ENCODE measurements at places on chromosomes 16 and 17.

DNA sequence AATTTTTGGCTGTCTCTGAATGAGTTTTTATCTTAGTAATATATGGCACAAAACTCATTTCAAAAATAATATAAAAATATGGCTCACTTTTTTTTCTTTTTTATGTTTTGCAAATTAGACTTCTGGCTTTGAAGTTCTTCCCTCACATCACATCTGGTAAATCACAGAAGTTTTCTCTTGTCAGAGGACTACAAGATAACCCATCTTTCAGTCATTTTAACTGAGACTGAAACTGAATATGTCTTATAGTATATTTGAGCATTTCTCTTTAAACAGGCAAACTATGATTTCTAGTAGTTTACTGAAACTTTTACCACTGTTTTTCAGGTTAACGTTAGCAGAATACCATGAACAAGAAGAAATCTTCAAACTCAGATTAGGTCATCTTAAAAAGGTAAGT, 51.1 kb upstream of the MRC2 start:
- DNase-seq = no peak

DNA sequence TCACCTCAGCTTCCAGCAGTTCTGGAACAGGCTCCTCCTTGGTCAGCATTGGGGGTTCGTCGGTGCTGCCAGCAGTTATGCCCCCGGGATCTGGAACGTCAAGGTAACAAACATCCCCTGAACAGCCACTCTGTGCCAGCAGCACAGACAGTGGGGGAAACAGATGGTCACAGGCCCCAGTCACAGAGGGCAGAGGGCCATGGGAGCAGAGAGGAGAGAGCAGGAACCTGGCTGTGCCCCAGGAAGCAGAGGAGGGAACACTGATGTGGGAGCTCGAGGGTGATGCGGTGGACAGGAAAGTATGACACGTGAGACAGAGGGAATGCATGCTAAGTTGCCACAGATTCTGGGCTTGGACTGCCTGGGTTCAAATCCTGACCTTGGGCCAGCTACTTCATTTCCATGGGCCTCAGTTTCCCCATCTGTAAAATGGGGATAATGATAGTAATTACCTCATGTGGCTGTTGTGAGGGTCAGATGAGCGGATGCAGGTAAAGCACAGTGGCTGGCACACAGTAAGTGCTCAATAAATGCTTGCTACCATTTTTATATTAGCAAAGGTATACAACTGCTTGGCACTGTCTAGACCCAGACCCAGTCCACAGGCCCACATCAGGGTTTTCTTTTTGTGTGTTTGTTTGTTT, 4.9 kb downstream of the BCL7C start:
- no peak for DNase-seq

DNA sequence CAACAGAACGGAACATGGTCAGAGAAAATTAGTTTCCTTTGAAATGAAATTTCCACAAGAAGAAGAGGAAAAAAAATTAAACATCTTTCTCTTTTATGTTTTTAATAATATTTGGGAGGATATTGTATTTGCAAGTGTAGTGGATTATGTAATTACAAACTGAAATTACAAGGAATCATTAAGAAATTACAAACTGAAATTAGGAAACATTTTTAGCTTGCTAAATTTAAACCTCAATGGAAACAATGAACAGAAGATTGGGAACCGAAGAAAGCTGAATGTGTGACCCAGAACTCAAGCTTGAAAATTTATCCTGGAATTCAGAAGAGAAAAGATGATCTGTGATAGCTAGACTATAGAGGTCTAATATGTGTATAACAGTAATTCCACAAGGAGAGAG, 4.4 kb upstream of the PIK3R5 start:
- peak; percentile 80 for DNase-seq

GRCh38 chr17:29682054-29682453, 59.3 kb upstream of the CORO6 start:
- peak; percentile 86 for DNase-seq

- DNase-seq = no peak
Measured at GRCh38 chr17:17809531-17810083, 27.2 kb downstream of the SREBF1 start.

GRCh38 chr17:13292291-13292690, 274.5 kb upstream of the ELAC2 start:
- DNase-seq = no peak

GRCh38 chr17:71976011-71976649, 144.7 kb upstream of the SOX9 start:
- no peak for DNase-seq

GRCh38 chr17:75077496-75078283, 10.1 kb upstream of the SLC16A5 start:
- peak; percentile 60 for DNase-seq

DNA sequence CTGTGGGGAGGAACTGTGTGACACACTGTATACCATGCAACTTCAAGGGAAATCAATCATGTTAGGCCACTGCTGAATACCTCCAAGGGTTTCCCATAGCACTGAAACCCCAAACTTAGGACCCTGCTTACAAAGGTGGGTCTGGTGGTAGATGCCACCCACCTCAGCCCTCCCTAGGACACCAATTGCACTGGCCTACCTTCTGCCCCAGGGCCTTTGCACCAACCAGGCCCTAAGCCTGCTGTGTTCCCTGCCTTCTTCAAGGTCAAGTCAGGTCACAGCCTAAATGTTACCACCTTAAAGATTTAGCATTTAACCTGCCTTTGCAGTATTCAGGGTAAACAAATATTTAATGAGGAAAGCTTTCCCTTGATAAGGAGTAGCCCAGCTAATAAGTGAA, 185.8 kb downstream of the ZFHX3 start:
- DNase-seq = no peak

DNA sequence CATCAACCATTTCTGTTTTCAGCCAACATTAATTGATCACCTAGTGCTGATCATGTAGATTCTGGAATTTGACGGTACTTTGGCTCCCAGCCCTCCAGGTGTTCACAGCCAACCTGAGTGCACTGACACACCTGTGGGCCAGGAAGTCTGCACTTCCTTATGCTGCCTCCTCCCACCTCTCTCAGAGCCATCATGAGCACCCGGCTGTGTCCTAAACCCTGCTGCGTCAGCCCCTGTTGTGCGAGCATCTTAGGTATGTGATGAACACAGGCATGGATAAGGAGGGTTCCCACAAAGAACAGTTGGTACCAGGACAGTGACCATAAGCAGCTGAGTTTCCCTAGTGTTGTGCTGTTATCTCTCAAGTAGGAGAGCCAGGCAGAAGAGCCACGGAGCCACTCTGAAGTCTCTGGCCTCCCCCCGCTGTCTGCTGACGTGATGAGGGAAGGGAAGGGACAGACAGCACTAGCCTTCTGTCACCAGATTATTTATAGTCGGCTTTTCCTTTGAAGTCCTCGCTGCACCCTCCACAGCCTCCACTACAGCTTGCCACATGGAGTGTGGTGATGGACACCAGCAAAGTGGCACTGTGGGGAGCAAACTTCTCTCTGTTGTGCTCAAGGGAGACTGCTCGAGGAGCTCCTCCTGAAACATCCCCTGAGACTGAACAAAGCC, 162.8 kb upstream of the ANKFN1 start:
- DNase-seq = no peak

DNA sequence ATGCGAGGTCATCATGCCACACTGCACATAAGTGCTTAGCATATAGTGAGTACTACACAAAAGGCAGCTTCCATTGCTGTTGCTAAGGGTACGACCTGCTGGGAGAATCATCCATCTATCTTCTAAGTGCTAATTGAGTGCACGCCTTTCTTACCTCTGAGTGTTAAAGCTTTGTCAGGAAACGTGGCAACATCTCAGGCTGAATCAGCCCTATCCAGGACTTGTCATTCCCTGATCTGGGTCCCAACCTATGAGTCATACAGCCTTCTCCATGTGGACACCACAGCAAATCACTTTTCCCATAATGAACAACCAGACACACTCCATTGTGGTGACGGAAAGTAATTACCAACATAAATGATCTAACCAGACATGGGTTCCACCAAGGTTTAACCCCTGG, 201.1 kb upstream of the MAF start:
- DNase-seq = no peak

- peak; percentile 47 for DNase-seq
Measured at GRCh38 chr16:24986512-24987303, 28.5 kb downstream of the ARHGAP17 start.

DNA sequence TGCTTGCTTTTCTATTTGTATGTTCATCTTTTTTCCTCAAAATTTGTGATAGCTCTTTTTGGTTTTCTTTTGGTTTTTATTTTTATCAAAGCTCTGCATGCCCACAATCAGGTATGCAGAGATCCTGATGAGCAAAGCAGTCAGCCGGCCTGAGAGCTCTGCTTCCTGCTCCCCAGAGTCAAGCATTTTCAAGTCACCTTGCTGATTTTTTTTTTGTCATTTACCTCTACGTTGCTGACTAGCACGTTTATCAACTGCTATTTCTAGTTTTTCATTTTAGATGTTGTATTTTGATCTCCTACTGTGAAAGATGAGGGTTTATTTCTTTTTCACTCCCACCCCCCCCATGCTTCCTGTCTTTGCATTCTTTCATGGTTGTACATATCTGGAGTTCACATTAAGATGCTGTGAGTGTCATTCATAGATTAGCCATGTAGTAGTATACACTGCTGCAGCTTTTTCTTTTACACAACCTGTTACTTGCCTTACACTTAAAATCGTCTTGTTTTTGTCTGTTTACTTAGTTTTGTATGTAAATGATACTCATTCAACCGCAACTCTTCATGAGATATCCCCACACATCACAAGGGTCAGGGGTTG, 196.2 kb downstream of the LGALS9B start:
- DNase-seq = no peak

DNA sequence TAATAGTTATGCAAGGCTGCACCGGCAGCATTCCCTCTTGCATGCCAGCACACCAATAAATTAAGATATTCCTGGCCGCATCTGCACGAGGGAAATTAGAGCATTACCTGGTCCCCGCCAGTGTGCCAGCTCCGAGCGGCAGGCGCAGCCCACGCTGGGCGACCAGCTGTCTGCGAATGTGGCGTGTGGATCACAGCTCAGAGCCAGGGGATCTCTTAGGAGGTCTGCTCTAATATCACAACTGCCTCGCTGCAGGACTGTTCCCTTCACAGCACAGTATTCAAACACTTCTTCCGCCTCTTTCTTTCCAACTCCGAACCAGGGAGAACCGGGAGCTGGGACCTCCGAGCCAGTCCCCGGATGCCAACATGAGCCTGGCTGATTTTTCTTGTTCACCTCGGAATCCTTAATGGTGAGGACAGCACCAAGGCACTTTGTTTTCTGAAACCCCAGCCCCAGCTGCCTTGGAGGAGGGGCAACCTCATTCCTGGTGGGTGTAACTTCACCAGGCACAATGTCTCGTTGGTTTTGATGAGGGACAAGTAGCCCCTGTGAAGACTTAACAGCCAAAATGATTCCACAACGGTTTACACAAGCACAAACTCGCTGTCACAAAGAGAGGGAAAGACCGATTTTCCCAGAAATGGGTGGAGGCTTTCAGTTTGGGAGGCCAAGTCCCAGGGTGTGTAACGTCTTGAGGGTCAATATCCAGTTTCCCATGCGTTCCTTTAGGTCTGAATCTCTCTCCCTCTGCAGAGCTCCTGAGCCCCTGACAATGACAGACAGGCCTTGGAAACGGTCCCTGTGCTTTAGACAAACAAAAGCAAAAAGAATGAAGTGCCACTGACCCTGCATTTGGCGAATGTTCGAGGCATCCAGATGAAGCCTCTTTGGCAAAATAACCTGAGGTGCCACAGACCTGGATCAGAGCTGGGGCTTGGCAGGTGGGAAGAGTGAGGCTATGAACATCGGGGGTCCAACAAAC, 213.2 kb downstream of the C16orf78 start:
- no peak for DNase-seq

- DNase-seq = no peak
Measured at GRCh38 chr16:47626246-47626645, 165.1 kb downstream of the PHKB start.

- DNase-seq = no peak
Measured at GRCh38 chr17:48173191-48173984, 65.8 kb downstream of the SNX11 start.

DNA sequence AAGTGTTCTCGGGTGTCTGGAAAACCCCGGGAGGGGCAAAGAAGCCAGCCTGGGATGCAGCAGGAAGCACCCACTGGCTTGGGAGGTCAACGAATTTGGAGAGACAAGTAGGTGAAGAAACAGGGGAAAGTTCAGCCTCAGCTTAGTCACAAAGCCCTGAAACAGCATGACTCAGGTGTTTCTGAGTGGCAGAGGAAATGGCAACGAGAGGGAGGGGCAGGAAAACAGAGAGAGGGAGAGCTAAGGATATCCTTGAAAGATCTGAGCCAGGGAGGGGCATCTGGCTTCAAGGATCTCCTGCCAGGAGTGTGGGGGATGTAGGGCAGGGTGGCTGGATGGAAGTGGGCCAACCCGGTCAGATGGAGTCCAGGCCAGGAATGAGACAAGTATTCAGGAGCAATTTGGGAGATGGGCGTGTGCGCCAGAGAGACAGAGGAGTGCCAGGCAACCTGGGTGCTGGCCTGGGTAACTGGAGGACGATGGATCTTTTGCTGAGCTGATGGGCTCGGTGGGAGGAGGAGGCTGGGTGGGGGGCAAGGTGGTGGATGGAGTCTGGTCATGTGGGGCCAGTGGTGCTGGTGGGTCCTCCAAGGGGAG, 27.2 kb downstream of the ABCC3 start:
- peak; percentile 84 for DNase-seq

DNA sequence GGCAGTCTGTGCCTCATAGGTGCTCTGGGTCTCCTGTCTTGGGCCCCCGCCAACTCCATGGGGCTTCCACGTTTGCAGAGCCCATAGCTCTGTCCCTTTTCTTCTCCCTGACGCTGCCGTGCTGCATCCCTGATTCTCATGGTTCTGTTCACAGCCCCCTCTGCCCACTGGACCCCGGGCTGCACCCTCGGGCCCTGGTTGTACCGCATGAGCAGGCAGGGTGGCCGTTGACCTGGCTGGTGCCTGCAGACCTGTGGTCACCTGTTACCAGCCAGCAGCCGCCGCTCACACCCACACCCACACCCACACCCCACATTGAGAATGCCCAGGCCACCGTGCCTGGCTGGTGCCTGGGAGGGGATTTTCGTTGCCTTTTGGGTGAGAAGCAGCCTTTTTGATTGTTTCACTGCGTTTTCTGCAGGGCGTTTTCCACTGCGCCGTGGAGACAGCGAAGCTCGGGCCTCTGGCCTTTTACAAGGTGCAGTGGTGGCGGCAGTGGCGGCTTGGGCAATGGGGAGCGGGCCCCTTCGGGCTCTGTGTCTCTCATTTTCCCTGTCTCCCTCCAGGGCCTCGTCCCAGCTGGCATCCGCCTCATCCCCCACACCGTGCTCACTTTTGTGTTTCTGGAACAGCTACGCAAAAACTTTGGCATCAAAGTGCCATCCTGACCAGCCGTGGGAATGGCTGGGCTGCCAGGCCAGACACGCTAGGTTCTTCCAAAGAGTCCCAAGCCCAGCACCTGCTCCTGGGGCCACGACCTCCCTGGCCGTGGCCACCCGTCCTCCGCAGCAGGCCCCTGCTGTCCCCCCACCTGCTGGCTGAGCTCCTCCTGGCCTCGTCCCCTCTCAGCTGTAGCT, 7.6 kb downstream of the SLC25A10 start:
- no peak for DNase-seq

- DNase-seq = no peak
Measured at GRCh38 chr16:75452464-75453190, 11.9 kb downstream of the TMEM170A start.

GRCh38 chr17:27332047-27332393, 38.1 kb downstream of the WSB1 start:
- no peak for DNase-seq

GRCh38 chr17:38415250-38416194, 12.7 kb upstream of the ARHGAP23 start:
- no peak for DNase-seq

- no peak for DNase-seq
Measured at GRCh38 chr16:24850289-24850938, 4.7 kb downstream of the SLC5A11 start.

- no peak for DNase-seq
Measured at GRCh38 chr17:81961521-81962498, 823 bp upstream of the NOTUM start.

GRCh38 chr16:12881182-12881581, 20.2 kb upstream of the SHISA9 start:
- no peak for DNase-seq

Data from inflammatory macrophage treated with lipopolysaccharide for 4 hours (primary cell).